Ovary (tissue), 10 donors: ENCODE measurements at places on chromosomes 7 and 10. TPM values are rescaled to one million over a fixed set of nuclear protein-coding genes. Genes with fewer than 3 reads are reported as not detected.

DNA sequence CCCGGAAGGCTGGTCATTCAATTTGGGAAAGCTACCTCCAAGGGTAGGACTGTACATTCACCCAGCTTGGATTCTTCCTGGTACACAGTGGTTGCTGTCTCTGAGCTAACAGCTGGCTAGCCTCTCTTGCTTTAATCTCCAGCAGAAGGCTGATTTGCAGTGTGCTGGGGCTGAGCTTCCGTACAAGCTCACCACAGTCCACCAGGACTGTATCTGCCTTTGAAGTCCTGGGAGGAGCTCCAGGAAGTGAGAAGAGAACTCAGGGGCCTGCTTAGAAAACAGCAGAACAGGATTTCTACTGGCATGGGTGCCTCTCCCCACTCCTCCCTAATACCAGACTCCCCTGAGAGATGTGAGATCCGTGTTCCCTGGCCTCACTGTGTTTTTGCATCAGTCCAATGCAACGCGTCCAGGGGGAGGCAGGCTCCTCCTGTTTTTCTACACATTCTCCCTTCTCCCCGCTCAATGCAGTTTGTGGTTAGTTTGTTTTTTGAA, 6.6 kb downstream of the AFAP1L2 start:
- H3K27me3 ChIP-seq = no peaks in the 10 kb centered on the region
- H3K36me3 ChIP-seq = no peaks in the 10 kb centered on the region
- peaks cover 32% of the 10 kb centered on the region for H3K4me1 ChIP-seq
- peak overlapping the region; percentile 19 for H3K4me3 ChIP-seq

DNA sequence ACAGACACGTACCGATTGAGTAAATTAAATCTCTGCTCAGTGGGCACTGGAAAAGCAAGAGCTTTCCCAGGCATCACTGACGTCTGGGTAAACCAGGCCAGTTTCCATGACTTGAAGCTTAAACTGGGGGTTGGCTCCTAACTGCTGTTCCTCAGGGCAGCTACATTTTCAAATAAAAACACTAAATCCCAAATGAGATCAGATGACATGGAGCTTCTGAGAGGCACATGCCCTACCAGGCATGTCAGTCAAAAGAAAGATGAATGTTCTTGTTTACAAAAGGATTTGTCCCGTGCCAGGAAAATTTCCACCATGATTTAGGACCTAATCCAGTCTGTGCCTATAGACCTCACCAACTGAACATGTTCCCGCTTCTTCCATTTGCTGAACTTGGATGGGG, 220.2 kb downstream of the KCNMA1 start:
- no peaks in the 10 kb centered on the region for H3K36me3 ChIP-seq
- no peak overlapping the region for H3K27ac ChIP-seq
- H3K4me3 ChIP-seq = no peak overlapping the region

DNA sequence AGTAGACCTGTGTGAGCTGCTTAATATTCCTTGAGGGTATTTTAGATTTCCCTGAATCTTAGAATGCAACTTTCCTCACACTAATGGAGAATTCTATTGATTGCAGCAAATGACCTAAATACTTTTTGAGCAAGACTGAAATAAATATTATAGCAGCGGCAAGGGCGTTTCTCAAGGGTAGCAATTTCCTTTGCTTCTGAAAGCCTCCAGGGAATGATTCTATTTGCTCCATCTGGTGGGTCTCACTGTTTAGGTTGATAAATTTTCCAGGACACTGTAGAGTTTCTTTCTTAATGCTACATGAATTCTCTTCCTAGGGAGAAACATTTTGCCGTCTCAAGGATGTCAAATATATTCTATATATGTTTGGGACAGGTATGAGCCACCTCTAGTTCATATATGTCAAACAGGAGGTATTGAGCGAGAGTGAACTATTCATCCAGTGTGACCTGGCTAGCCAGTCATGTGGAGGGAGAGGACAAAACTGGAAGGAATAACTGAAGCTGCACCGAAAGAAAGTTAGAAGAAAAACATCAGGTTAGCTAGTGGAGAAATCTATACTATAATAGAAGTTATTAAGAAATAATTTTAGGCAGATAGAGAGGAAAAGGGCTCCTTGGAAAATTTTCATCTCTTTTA, 57.9 kb upstream of the FZD8 start:
- no peaks in the 10 kb centered on the region for H3K4me1 ChIP-seq
- H3K27me3 ChIP-seq = no peaks in the 10 kb centered on the region
- no peak for DNase-seq
- H3K27ac ChIP-seq = no peak overlapping the region
- H3K4me3 ChIP-seq = no peak overlapping the region

- H3K36me3 ChIP-seq = no peaks in the 10 kb centered on the region
- H3K27ac ChIP-seq = no peak overlapping the region
- H3K4me1 ChIP-seq = peaks cover 3% of the 10 kb centered on the region
- H3K4me3 ChIP-seq = no peak overlapping the region
- H3K27me3 ChIP-seq = no peaks in the 10 kb centered on the region
Measured at GRCh38 chr10:126963354-126963753, 58.1 kb downstream of the DOCK1 start.

GRCh38 chr7:85914437-85914836, 727.6 kb upstream of the SEMA3D start:
- H3K27me3 ChIP-seq = no peaks in the 10 kb centered on the region
- H3K27ac ChIP-seq = no peak overlapping the region
- DNase-seq = no peak
- H3K36me3 ChIP-seq = no peaks in the 10 kb centered on the region
- H3K4me3 ChIP-seq = no peak overlapping the region
- H3K4me1 ChIP-seq = no peaks in the 10 kb centered on the region

DNA sequence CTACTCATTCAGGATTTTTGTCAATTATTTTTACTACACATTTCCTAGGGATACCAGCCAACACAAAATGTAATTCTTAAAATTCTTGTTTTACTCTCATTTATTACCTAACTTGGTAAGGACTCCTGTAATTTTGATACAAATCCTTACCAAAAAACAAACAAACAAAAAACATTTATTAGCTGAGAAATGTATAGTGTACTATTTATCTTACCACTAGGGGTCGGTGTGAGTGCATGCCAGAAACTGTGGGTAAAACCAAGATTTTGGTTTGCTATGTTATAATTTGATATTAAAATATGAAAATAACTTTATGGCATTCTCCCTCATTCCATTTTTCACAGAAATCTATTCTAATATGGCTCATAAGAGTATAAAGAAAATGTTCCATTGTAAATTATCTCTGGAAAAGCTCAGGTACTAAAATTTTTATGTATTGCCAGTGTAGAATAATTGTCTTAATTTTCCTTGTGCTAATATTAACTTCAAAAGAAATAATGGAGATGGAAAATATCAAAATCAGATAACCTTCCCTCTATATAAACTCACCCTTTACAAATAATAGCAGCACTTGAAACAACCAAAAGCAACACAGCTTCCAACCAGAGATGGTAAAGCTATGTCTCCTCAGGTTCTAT, 290.8 kb upstream of the PCDH15 start:
- H3K27ac ChIP-seq = no peak overlapping the region
- no peaks in the 10 kb centered on the region for H3K27me3 ChIP-seq
- no peaks in the 10 kb centered on the region for H3K36me3 ChIP-seq
- no peak for DNase-seq
- H3K4me1 ChIP-seq = no peaks in the 10 kb centered on the region
- no peak overlapping the region for H3K4me3 ChIP-seq

- H3K27me3 ChIP-seq = no peaks in the 10 kb centered on the region
- H3K4me3 ChIP-seq = no peak overlapping the region
- H3K27ac ChIP-seq = no peak overlapping the region
Measured at GRCh38 chr7:30764030-30764975, 6.9 kb upstream of the MINDY4 start.

DNA sequence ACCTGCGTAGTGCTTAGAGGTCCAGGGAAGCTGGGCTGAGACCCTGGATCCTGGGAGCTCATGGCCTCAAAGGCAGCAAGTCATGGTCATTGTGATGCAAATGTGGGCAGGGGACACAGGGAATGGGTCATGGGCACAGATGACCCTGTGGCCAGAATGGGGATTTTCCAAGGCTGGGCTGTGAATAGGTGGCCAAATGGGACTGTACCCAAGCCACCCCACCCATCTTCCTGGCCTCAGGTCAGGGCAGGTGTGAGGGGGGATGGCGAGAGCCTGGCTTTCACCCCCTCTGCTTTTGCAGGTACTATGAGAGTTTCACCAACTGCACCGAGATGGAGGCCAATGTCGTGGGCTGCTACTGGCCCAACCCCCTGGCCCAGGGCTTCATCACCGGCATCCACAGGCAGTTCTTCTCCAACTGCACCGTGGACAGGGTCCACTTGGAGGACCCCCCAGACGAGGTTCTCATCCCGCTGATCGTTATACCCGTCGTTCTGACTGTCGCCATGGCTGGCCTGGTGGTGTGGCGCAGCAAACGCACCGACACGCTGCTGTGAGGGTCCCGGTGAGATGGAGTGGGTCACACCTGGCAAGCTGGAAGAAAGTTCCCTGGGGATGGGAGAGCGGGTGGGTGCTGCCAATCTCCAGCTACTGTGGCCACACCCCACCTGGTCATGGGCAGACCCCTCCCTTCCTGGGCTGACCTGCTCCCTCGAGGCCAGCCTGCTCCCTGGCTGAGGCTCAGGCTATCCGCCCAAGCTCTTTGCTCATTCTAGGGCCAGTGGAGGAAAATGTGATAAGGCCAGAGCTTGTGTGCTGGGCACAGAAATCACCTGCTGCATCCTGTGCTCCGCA, 25.5 kb downstream of the RAMP3 start:
- no peak overlapping the region for H3K4me3 ChIP-seq
- DNase-seq = no peak
- no peaks in the 10 kb centered on the region for H3K4me1 ChIP-seq
- no peak overlapping the region for H3K27ac ChIP-seq

GRCh38 chr10:21300551-21300950, 224.9 kb downstream of the SKIDA1 start:
- H3K27ac ChIP-seq = no peak overlapping the region
- no peak overlapping the region for H3K4me3 ChIP-seq
- H3K4me1 ChIP-seq = no peaks in the 10 kb centered on the region
- no peaks in the 10 kb centered on the region for H3K36me3 ChIP-seq

GRCh38 chr10:62380016-62380415, 5.8 kb downstream of the ZNF365 start:
- H3K4me1 ChIP-seq = no peaks in the 10 kb centered on the region
- DNase-seq = no peak
- no peak overlapping the region for H3K27ac ChIP-seq

DNA sequence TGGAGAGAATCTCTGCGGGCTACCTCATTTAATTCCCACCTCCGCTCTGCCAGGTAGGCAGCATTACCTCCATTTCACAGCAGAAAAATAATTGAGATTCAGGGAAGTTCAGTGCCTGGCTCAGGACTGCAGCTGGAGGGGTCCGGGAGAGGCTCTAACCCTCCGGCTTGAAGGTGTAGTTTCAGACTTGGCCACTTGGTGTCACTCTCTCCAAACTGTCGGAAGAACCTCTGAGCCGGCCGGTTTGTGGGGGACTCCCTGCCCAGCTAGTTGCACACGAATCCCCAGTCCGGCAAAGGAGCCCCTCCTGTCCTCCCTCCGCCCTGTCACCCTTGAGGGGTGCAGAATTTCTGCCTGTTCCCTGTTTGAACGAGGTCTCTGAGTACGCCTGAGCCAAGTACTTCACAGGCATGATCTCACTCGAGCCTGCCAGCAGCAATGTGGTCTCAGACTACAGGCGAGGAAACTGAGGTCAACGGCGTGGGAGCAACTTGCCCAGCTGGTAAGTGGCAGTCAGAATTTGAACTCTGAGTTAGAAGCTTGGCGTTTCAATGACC, 144.7 kb upstream of the ZNF716 start:
- no peak overlapping the region for H3K4me3 ChIP-seq
- no peaks in the 10 kb centered on the region for H3K27me3 ChIP-seq
- H3K4me1 ChIP-seq = no peaks in the 10 kb centered on the region
- no peak overlapping the region for H3K27ac ChIP-seq

- peak overlapping the region; percentile 96 for H3K27ac ChIP-seq
- H3K36me3 ChIP-seq = no peaks in the 10 kb centered on the region
Measured at GRCh38 chr7:155298288-155298833, 683 bp downstream of the INSIG1 start.

- no peak overlapping the region for H3K27ac ChIP-seq
- peaks cover 1% of the 10 kb centered on the region for H3K4me1 ChIP-seq
- peak; percentile 18 for DNase-seq
- no peak overlapping the region for H3K4me3 ChIP-seq
- no peaks in the 10 kb centered on the region for H3K36me3 ChIP-seq
- no peaks in the 10 kb centered on the region for H3K27me3 ChIP-seq
Measured at GRCh38 chr7:134327896-134328295, 11.2 kb upstream of the SLC35B4 start.

DNA sequence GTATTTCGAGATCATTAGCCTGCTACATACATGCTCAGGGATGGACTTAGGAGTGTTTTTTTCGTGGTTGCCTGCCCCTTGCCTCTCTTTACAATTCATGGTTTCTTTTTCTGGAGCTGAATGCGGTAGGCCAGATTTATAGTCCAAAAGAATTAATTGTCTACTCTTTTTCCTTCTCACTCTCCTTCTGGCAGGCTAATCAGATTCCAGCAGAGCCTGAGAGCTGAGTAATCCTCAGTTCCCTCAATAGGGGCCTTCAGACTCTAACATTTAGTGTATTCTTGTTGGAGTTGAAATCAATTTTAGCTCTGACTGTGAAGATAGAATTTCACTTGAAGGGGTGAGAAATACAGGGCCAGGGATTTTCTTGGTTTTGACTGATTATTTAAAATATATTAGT, 16.4 kb downstream of the SORCS3 start:
- no peak overlapping the region for H3K4me3 ChIP-seq
- no peaks in the 10 kb centered on the region for H3K36me3 ChIP-seq
- DNase-seq = no peak
- no peak overlapping the region for H3K27ac ChIP-seq
- H3K27me3 ChIP-seq = no peaks in the 10 kb centered on the region

DNA sequence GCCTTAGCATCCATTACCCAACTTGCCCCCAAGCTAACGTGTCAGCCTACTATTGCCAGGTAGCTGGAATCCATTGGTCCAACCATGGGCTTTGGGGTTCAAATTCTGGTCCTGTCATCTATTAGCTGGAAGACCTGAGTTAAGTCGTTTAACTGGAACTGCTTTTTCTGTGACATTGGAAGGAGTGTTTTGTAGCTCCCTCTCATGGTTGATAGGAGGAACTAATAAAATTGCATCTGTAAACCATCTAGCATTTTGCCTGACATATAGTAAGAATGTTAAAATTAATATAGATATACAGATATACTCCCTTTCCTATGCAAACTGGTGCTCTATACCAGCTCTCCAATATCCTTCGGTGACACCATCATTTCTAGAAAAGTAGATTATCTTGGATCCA, 23.8 kb upstream of the SLF2 start:
- H3K27ac ChIP-seq = no peak overlapping the region
- no peak for DNase-seq
- no peak overlapping the region for H3K4me3 ChIP-seq
- H3K27me3 ChIP-seq = no peaks in the 10 kb centered on the region

GRCh38 chr7:1754345-1754908, 84.3 kb downstream of the ELFN1 start:
- H3K4me3 ChIP-seq = no peak overlapping the region
- H3K27ac ChIP-seq = no peak overlapping the region
- DNase-seq = no peak
- no peaks in the 10 kb centered on the region for H3K27me3 ChIP-seq

The OGDHL gene
- total RNA-seq = 1.1 TPM

The OLAH gene
- not detected for total RNA-seq

The TMEM213 gene
- not detected for total RNA-seq

The TAS2R5 gene
- total RNA-seq = 4.9 TPM

The MTURN gene
- 65.1 TPM for total RNA-seq
